Iris pigment epithelial cell (primary cell): ENCODE measurements at places on chromosomes 5 and 9.

DNA sequence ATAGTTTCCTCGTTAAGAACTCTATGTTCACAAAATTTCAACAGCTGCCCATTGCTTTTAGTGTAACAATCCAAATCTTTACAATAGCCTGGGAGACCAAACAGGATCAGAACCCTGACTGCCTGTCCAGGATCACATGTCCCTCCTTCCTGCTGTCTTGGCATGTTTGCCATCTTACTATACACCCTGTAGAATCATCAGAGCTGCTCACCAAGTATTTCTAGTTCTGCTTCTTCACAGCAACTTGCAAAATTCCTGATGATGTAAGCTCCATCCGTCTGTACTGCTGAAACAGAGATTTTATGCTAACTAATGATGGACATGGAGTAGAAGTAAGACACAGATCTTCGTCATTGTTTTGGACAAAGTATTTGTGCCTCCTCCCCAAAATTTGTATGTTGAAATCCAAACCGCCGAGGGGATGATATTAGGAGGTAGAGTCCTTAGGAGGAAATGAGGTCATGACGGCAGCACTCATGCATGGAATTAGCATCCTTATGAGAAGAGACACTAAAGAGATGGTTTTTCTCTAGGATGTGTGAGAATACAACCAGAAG lies 464.9 kb upstream of the BRINP1 start:
- no peak for DNase-seq

DNA sequence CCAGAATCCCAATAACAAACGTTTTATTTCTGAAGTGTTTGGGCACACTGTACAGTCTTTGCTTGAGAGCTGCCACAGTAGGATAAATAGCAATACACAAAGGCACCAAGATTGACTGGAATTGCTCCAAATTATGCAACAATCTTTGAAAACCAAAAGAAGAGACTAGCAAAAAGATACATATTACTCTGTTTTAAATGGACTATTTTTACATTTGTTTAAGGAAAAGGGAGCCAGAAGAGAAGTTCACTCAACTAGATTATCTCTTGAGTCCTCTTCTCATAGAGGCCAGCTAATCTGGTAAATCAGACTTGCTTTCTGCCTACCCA lies 385.0 kb upstream of the SLC30A5 start:
- no peak for DNase-seq

GRCh38 chr9:13378154-13378553 lies 98.7 kb upstream of the MPDZ start:
- DNase-seq: no peak

GRCh38 chr5:6788956-6789649 lies 75.9 kb downstream of the TENT4A start:
- DNase-seq: no peak
